ENCODE measurements at places on chromosomes 2 and 18.

- no peak for DNase-seq
Measured at GRCh38 chr2:118675531-118675930, 171.9 kb downstream of the EN1 start.

DNA sequence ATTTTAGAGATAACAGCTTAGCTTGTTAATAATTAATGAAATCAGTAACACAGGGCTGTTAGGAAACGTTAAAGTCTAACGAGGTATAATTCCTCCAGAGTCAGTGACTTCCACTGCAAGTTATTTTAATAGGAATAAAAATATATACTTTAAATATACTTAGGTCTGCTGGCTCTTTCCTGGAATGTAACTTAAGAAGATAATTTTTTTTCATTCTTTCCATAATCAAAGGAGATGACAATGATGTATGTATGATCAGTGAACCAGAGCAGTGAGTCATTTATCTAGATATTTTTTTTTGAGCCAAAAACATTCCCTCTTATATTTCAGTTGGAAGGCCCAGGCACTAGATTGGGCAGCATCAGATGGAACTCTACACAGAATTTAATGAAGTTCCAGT is 104.2 kb upstream of the LYPD1 start:
- DNase-seq: no peak

GRCh38 chr2:19577723-19578122 is 219.3 kb upstream of the OSR1 start:
- no peak for DNase-seq

GRCh38 chr18:48249854-48250253 is 159.3 kb downstream of the ZBTB7C start:
- DNase-seq: no peak

DNA sequence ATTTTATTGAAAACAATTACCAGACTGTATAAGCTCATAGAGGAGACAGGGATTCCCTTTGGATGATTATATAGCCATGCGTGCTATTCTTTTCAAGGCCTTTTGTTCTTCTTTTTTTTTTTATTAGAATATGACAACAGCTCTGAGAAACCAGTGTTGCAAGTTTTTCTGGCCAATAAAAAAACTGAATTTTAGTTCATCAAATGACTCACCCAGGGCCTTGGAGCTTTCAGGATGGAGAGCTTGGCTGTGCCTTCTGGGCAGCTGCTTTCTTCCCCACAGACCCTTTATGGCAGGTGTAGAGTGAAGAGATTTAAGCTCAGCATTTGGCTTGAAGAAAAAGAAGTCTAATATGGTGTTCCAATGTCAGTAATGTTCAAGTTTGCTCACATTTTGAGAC is 497.9 kb upstream of the FANCL start:
- DNase-seq: no peak

DNA sequence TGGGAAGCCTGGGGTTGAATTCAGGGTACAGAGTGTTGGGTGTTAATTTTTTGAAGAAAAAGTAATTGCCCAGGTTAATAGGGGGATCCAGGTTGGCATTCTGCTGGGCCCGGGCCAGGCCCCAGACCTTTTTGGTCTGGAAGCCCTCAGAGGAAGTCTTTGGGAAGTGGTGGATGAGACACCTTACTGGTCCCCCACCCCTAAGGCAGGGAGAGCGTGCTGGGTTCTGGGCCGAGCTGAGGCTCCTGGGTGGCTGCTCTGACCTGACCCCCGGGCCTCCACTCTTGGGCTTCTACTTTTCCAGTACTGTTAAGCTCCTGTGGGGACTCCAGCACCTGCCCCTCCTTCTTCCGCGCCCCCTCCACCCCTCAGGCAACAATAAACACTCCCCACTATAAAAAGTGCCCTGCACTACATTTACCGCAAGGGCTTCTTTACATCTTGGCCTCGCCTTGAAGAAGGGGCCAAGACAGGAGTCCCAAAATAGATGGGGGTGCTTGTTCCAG is 753 bp upstream of the HOXD3 start:
- no peak for DNase-seq

GRCh38 chr2:9336241-9336575 is 87.1 kb downstream of the ITGB1BP1 start:
- DNase-seq: no peak

DNA sequence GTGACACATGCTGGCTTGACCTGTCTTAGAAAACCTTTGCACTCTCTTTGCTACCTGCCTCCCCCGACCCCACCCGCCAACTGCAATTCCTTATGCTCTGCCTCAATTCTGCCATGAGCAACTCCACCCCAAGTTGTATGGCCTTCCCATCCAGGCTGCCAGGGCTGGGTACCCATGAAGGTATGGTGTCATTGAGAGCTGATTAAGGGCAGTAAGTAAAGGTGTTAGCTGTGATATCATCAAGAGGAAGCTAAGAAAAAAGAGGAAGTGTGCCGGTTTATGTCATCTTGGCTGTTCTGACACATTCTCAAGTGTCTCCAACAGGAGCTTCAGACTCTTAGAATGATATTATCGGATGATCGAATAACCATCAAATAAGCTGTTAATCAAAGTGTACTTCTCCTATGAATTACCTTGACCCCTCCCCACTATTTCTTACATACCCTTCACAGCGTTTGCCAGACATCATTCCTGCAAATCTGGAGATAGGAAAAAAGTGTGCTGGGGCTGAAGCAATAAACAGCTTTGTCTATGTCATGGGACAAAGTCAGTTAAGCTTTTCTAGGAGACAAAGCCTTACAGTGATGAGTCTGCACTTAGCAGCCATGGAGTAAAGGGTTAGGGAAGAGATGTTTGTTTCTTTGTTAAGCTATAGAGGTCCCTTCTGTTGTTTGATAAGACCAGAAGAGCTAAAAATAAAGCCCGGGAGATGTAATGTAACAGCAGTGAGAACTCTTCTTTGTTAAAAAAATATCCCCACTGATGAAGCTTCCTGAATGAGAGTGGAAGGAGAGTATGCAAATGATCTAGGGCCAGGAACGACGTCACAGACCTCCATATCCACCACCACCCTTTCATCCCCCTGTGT is 40.4 kb upstream of the SMAD2 start:
- no peak for DNase-seq

Data from CD4-positive, alpha-beta T cell treated with Interleukin-4 for 4 hours (primary cell).